ENCODE measurements at places on chromosomes 2 and 18.

DNA sequence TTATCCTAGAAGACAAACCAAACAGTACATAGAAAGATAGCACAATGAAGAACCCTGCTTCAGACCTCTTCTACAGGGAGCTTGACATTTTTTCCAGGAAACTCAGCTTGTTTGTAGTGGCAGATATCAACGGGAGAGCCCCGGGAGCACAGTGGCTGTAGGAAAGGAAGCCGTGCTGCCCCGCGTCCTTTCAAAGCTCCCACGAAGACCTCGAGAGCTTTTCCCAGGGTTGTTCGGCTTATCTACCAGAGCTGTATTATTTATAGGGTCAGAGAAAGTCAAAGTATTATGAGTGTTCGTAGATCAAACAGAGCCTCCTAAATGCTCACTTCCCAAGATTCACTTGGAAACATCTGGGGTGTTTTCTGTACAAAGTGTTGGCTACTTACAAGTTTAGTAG is 167.1 kb upstream of the COPS8 start:
- DNase-seq: no peak

DNA sequence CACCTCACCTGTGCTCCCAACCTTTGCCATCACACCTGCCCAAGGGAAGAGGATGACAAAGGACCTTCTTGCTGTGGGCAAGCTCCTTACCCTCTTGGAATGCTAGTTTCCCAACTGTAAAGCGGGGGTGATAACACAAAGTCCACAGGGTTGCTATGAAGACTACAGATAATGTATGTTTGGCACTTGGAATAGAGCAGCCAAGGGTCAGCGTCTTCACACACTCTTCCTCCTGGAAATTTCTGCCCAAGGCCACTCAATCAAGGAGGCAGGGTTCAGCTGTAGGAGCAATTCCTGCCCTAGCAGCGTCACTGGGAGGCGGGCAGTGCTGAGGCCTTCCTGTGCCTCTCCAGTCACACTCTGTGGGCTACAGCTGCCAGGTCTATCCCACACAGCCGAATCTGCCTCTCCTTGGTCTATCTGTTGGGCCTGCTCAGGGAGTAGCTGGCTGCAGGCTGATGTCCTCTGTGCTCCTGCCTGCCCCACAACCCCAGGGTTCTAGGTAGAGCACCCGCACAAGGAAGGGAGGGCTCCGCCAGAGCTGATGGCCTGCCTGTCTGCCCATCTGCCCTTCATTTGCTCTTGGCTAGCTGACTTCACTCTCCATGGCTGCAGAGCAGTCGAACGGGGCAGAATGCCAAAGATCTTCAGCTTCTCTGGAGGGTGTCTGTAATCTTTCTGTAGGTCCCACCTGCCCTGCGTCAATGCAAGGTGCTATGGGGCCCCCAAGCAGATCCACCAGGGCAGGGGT is 91.9 kb downstream of the MRO start:
- no peak for DNase-seq

DNA sequence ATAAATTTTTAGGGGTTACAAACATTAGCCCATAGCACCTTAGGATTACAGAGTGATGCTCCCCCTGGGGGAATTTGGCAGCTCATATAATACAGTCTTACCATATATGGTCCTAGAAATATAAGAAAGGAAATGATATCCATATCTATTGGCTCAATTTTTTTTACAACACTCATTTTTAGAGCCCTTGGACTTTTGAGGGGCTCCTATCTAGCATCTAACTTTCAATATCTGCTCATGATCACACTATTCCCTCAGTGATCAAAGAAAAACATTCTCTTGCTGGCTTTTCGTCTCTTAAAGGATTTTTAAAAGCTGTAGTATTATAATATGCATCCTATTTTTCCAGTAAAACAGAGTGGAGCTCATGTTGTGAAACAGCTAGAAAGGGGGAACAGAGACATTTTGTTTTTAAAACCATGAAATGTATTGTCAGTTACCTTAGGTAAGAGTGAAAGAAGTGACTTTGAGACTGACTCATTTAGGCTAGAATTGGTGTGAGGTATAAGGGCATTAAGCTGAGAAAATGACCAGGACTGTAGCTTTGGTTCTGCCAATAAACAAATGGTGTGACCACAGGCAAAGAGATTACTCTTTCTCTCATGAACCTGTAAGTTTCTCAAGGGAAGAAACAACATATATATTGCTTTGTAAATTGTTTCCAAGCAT is 65.8 kb downstream of the ALPK2 start:
- DNase-seq: no peak

GRCh38 chr2:106685180-106685897 is 198.2 kb downstream of the CD8B2 start:
- no peak for DNase-seq

- DNase-seq: no peak
Measured at GRCh38 chr2:172119089-172119488, 16.4 kb upstream of the DLX2 start.

DNA sequence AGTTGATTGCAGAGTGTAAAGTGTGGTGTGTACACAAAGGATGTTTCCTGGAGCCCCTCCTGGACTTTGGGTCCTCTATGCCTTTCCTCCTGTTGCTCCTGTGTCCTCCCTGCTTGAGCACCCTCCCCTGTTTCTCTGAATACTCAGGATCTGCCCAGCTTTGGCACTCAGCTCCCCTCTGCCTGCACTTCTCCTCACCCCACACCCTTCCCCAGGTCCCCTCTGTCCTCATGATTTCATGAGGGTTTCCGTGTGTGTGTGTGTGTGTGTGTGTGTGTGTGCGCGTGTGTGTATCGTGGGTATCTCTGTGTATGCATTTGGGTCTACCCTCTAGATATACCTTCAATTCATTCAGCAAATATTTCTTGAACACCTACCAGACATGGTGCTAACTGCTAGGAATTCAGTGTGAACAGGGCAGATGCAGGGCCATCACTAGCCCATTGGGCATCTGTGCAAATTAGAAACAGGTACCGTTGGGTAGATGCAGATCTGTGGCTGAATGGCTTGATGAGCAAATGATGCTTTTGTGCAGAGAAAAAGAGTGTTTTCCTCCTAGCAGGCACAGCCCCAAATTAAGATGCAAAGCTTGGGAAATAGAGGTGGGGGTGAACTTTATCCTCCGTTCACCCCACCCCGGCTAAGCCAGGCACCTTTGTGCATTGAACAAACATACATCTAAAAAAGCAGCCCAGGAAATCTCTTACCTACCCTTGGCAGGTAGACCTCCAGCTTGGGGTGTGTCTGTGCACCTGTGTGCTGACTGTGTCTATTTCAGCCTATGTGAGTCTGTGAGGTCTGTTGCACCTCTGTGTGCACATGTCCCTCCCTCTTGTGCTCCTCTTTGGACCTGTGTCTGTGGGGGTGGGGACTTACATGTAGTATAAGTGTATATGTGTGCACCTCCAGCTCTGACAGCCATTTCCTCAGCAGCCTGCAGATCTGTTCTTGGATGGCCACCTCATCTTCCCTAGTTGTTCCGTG is 60.0 kb upstream of the EPAS1 start:
- DNase-seq: no peak

DNA sequence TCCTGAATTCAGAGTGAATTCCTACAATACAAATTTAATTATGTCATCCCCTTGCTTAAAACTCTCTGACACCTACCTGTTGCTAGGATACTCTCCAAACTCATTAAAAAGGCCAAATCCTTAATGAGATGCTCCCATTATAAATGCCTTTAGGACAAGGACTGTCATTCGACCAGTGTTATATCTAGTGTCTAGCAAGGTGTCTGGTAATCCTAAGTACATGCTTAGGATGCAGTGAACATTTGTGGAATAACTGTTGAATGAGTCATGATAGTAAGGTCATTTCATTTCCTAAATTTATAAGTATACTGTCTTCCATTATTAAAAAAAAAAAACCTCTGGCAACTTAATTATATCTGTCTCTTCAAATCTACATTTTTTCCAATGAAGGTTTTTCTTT is 588.9 kb upstream of the NRXN1 start:
- no peak for DNase-seq

DNA sequence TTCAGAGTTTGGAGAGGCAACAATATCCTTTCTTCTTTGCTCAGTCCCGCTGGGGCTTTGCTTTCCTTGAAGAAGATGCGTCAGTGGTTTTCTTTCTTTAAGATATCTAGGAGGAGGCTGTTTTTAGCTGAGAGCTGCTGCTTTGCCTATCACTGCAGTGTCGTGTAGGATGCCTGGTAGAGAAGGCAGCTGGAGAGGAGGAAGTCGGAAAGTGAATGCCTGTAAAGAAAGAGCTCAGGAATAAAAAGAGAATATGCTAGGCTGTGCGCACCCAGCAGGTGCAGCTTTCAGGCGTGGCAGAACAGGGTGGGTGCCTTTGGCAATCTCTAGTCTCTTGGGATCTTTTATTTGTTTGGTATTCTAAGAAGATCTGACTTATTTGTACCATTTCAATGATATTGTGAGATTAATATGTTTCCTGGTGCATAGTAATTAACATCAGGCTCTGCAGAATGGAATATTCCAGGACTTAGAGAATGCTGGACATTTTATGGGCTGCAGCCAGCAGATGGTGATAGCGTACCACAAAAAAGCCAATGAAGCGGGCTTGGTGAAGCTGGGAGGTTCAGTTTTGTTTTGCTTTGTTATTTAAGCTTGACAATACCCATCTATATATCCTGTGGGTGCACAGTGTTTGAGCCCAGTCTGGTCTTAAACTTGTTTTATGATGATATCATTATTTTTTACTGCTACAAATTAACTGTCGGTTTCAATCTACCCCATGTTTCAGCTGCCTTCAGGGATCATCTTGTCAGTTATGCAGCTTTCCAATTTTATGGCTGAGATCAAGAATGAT is 34.9 kb downstream of the CAVIN2 start:
- peak; percentile 50 for DNase-seq

DNA sequence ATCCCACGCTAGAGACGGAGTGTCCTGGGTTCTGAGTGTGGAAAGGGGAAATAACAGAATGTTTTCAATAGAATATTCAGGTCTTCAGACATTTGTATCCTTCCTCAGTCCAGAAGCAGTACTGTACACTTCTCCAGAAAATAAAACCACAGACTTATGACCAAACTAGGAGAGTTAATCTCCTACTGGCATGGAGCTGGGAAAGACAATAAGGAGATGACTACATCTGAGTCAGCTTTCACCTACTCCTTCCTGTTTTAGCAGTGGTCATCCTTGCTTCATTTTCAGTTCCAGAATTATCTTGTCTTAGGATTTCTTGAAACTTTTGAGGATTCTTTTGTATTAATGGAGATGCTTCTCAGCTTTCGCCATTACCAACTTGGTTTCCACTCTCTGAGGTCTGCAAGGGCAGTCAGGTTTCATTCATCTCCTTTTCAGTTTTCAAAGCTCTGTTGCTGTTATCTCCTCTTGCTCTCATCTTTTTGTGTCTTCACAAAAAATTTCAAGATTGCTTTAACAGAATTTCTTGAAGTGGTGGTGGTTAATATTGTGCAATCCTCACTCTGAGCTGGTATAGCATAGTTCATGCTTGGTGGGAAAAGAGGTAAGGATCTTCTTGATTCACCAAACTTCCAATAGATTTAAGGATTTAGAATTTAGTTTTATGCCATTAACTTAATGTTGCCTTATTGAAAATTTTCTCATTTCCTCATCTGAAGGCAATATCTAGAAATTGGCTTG is 23.7 kb upstream of the NR4A2 start:
- no peak for DNase-seq

- DNase-seq: no peak
Measured at GRCh38 chr2:240233885-240234502, 93.5 kb upstream of the OTOS start.

DNA sequence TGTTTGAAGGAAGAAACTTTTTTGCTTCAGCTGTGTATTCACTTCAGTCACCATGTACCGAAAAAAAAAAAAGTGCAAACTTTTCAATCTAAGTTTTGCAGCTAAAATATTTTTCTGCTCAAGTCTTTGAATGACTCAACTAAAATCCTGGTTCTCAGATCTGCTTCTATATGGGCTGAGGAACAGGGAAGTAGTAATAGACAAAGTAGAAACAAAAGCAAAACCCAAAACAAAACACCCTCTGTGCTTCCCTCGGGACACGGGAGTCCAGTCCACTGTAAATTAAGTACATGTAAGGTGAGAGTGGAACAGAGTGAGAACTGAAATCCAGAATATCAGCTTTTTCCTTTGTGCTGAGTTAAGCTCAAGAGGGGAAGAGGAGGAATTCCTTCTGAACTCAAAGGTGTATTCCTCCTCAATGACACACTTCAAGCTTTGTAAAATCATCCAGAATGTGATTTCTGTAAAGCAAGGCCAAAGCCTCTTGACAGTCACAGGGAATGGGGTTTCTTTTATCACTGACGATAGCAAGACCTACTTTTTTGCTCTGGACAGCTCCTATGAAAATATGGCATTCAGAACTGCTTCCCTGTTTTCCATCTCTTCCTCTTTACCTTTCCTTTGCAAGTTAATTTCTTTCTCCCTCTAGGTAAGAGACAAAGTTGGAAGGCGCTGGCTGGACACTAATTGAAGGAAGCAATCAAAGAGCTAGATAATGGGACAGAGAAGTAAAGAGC is 433.5 kb upstream of the MMADHC start:
- no peak for DNase-seq

GRCh38 chr2:129800285-129800684 is 179.2 kb upstream of the RAB6C start:
- no peak for DNase-seq

DNA sequence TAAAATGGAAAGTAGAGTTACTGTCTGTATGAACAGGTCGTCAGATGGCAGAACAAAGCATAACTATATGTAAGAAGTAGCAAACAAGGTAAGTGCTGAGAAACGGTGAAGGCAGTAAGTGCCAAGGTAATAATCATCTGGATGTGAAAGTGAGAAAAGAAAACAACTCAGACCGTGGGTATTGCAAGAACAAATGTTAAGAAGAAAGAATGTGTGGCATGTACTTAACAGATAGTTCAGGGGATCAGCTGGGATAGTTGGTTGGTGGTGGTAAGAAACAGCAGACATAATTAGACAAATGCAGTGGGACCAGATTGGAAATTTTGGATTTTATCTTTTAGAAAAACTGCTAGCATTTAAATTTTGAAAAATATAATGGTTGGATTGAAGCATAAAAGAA is 375.8 kb upstream of the NXPH2 start:
- no peak for DNase-seq

- no peak for DNase-seq
Measured at GRCh38 chr2:121368836-121369235, 83.8 kb upstream of the TFCP2L1 start.
